ENCODE measurements at places on chromosomes 5 and 9. TPM values are rescaled to one million over a fixed set of nuclear protein-coding genes. Genes with fewer than 3 reads are reported as not detected.
A peak's percentile ranks its signal among the peaks of the same experiment; 100 is the strongest.

- DNase-seq, result no peak
Measured at GRCh38 chr9:4333231-4333740, 33.4 kb upstream of the GLIS3 start.

GRCh38 chr9:116937361-116937760, 250.3 kb downstream of the TRIM32 start:
- DNase-seq, result no peak

- no peak for DNase-seq
Measured at GRCh38 chr5:2094616-2094995, 211.9 kb upstream of the IRX4 start.

- no peak for DNase-seq
Measured at GRCh38 chr5:116569999-116570398, 4.6 kb downstream of the SEMA6A start.

DNA sequence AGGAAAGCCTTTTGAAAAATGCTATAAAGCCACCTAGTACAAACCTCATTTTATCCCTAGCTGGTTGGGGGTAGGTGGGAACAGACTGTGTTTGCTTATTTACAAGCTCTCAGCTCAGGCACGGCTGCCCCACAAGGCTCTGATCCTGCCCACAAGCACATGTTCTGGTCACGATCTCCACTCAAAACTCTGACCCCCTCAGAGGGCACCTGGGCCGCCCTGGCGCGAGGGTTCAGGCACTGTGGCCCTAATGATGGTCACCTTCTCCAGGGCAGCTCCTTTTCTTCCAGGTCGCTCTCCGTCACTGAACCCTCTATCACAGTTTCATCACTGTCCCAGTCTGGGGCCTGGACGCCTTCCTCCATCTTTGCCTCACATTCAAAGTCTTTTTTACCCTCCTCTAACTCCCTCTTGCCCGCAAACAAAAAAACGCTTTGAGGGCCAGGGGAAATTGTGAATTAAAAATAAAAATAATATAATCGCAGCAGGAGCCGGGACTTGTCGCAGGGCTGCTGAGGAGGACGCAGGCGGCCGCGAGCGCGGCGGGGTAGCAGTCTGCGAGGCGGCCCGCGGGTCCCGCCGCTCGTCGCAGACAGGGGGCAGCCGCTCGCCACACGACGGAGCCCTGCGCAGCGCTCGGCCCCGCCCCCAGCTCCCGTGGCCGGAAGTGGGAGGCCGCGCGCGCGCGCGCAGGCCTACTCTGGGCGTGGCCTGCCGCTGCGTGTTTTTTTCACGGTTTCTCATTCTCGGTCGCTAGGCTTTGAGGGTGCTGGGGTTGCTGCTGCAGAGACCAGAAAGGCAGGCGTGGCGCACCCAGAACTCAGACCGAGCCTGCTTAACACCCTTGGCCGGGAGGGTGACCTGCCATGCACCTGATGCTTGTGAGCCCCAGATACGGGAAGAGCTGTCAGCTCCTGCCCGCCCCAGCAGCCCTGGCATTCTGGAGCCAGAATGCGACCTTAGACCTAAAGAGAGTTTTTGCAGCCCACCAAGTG, at the start of gene ANKRD31:
Gene ANKRD31, minus strand, starts transcription at position 557 of the 995 bp plus-strand sequence. Its CDS starts 192 bp downstream, at position 365.
- DNase-seq, result peak; percentile 19

GRCh38 chr5:25649628-25650265, 1005.0 kb upstream of the CDH10 start:
- DNase-seq, result no peak

DNA sequence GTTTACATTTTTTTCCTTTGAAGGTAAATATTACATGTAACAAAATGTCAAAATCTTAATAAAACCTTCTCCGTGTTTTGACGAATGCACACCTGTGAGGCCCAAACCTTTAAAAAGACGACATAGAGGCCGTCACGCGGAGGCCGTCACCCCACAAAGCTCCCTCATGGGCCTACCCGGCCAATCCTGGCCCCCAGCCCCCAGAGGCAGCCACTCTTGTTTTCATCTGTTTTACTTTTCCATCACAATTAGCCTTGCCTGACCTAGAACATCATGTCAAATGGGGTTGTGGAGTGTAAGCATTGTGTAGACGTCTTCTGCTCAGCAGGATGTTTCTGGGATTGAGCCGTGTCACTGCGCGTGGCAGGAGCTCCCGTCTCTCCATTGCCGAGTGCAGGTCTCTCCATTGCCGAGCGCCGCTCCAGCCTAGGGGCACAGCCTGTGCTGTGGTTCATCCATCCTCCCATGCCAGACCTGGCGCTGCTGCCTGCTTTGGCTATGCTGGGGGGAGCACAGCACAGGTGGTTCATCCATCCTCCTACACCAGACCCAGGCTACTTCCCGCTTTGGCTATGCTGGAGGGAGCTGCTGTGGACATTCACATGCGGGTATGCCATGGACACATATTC, 52.2 kb upstream of the IRX4 start:
- DNase-seq, result no peak

DNA sequence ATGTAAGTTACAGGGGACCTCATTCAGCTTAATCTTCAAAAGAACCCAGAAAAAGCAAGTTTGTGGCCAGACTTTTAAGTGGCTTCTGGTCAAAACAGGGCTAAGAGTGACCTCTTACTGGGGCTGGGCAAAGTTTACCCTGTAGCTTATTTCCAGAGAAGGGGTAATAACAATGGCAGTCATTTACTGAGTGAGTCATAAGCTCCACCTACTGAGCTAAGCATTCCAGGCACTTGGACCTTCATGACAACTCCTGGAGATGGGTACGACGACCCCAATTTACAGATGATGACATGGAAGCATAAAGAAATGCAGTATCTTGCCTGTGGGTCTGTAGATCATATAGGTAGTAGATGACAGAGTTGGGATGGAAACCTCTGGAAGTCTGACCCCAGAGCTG, 4.7 kb upstream of the GPR151 start:
- no peak for DNase-seq

Gene LIX1
- not detected for polyA plus RNA-seq
